Progenitor cell of endocrine pancreas (in vitro differentiated cells): ENCODE measurements at places on chromosomes 11 and 22. TPM values are rescaled to one million over a fixed set of nuclear protein-coding genes. Genes with fewer than 3 reads are reported as not detected.

- H3K36me3 ChIP-seq, result no peaks in the 10 kb centered on the region
- H3K4me3 ChIP-seq, result no peak overlapping the region
- DNase-seq, result no peak
- H3K27ac ChIP-seq, result peak overlapping the region; percentile 92
- H3K4me1 ChIP-seq, result peaks cover 73% of the 10 kb centered on the region
Measured at GRCh38 chr11:118915941-118916841, 9.5 kb downstream of the BCL9L start.

CASP4 gene
- 0.98 TPM in 1 of 2 replicates, not detected in the other for total RNA-seq

- peaks cover 1% of the 10 kb centered on the region for H3K4me1 ChIP-seq
- no peaks in the 10 kb centered on the region for H3K36me3 ChIP-seq
- no peak overlapping the region for H3K4me3 ChIP-seq
Measured at GRCh38 chr11:126776119-126776518, 224.5 kb downstream of the KIRREL3 start.

DNA sequence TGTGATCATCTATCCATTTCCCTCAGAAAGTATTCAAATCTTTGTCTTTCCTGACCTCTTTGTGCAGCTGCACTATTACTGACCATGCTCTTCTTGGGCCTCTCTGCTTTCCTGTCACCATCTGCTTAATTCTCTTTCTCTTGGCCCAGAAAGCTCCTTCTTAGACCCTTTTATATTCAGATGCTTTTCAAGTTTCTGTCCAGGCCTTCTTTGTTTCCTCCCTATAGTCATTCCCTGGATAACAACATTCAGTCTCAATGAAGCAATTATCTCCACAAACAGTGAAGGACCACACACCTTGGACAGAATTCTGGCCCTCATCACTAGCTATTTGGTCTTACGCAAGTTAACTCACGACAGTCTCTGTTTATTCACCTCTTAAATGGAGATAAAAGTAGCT lies 89.7 kb downstream of the LARGE2 start:
- no peaks in the 10 kb centered on the region for H3K4me1 ChIP-seq
- no peaks in the 10 kb centered on the region for H3K27me3 ChIP-seq
- no peak overlapping the region for H3K4me3 ChIP-seq
- no peak overlapping the region for H3K27ac ChIP-seq
- no peak for DNase-seq
